Lower lobe of right lung (tissue), 2 donors: ENCODE measurements at places on chromosomes 16 and 17. TPM values are rescaled to one million over a fixed set of nuclear protein-coding genes. Genes with fewer than 3 reads are reported as not detected.

The KRTAP9-2 gene
- total RNA-seq: not detected

The GUCY2D gene
- 3.1 TPM for total RNA-seq

The FOXL1 gene
- total RNA-seq: 0.83 TPM

The CACNG1 gene
- not detected for total RNA-seq

The SF3B3 gene
- total RNA-seq: 176 TPM

The C16orf86 gene
- 5.3 TPM for total RNA-seq
